Stimulated activated CD8-positive, alpha-beta memory T cell treated with anti-CD3 and anti-CD28 coated beads, Interleukin-4, amount 100 ng/mL, for 24 hours (primary cell): ENCODE measurements at places on chromosomes 5 and 9.

DNA sequence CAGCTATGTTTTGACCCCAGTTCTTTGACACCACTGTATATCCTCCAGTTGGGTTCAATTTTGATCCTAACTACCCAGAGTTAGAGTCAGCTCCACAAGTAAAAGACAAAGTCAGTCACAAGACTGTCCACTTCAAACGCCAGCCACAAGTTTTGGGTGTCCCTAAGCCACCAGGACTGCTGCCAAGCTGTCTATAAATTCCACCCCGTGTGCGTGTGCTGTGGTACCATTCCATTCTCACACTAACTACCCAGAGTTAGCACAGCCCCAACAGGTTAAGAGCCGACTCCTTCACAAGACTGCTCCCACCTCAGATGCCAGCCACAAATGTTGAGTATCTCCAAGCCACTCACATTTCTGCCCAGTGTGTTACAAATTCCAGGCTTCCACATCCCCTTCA lies 56.7 kb downstream of the APC start:
- DNase-seq, result no peak

- DNase-seq, result no peak
Measured at GRCh38 chr9:130938184-130938651, 829 bp downstream of the FIBCD1 start.

DNA sequence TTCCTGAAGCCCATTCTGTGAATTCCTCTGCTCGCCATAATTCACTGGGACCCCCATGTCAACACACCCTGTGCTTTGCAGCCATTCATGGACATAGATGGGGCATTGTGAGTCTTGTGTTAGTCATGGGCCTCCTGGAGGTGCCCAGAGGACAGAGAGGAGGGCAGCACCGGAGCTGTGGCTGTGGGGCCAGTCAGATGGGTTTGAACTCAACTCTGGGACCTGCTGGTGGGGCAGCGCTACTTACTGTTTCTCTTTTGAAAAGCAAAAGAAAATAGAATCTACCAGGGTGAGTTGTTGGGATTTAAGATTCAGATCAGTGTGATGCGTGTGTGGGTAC lies 11.3 kb upstream of the EXOC3 start:
- DNase-seq, result no peak

DNA sequence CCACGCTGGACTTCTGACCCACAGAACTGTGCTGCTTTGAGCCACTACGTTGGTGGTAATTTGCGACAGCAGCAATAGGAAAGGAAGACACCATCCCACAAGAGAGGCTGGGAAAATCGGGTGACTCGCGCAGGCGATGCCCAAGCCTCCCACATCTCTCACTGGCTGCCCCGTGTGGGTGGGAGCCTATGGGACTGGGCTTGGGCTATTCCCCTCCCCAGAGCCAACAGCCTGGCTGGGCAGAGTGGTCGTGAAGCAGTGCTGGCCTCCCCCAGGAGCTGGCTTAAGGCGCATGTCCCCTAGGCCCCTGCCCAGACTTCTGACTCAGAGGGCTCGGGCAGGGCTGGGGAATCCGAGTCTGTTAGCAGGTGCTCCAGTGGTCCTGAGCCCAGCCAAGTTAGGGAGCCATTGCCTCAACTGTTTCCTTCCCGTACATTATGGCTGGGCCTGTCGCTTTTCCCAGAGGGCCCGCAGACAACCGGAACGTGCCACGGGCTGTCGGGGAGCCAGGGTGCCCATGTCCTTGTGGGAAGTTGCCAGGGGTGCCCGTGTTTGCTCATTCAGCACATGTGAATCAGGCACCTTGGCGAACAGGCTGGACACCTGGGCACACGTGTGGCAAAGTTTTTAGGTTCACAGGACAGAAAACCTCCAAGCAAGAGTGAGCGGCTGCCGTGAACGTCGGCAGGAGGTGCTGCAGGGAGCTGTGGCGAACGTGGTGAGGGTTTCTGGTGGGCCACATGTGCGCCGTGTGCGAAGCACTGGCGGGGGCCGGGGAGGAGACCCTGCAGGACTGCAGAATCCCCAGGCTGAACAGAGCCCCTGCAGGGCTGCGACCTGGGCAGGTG lies 7.0 kb upstream of the RASGEF1C start:
- DNase-seq, result no peak

- no peak for DNase-seq
Measured at GRCh38 chr9:17894501-17895160, 315.8 kb downstream of the SH3GL2 start.

GRCh38 chr5:65073250-65073661 lies 304.5 kb downstream of the CWC27 start:
- DNase-seq, result no peak

DNA sequence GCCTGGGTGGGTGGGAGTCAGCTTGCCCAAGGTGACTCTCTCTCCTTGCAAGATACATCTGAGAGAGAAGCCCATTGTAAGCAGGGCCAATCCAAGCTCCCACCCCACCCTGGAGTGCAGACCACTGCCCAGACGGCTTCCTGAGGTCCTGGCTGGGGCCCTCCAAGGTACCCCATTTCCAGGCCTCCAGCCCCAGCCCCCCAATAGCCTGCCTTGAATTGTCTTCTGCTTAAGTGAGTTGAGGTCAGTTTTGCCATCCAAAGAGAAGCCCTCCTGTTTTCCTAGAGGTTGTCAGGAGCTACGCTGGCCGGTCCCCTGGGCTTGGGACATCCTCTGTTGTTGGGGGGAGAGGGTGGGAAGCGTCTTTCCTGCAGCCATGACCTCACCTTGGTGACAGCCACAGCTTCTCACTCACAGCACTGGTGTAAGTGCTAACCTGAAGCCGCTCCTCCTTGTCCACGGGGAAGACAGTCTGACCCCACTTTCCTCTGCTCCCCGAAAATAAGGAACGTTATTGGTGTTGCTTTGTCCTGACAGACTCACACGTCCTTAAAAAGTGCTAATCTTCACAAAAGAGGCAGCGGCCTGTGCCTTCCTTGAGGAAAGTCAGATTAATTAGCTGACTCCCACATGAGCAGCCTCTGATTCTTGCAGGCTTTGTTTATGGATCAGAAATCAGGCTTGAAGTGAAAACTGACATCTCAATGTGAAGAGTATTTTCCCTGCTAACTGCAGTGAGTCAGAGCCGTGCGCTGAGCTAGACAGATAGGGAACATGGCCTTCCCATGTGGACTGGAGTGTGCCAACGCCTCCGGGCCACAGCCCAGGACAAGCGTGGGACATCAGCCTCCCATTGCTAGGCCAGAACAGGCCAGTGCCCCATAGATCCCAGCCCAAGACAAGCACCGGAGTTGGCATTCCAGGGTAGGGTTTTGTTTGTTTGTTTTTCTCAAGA lies 52.3 kb downstream of the ADAMTS2 start:
- no peak for DNase-seq

- DNase-seq, result peak; percentile 5
Measured at GRCh38 chr9:112751056-112751795, 666 bp downstream of the SNX30 start.

DNA sequence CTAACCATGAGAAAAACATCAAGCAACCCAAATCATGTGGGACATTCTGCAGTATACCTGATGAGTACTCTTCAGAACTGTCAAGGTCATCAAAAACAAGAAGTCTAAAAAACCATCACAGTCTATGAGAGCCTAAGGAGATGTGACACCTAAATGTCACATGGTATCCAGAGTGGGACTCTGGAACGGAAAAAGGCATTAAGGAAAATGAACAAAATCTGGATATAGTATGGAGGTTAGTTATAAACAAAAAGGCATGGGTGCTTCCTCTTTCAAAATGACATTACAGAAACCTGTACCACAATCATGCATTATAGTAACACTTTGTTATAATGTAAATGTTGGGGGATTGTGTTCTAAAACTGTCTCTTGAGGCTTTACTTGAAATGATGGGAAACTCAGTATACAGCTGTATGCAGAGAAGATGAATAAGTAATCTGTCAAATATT lies 47.4 kb downstream of the PRKACG start:
- DNase-seq, result no peak

DNA sequence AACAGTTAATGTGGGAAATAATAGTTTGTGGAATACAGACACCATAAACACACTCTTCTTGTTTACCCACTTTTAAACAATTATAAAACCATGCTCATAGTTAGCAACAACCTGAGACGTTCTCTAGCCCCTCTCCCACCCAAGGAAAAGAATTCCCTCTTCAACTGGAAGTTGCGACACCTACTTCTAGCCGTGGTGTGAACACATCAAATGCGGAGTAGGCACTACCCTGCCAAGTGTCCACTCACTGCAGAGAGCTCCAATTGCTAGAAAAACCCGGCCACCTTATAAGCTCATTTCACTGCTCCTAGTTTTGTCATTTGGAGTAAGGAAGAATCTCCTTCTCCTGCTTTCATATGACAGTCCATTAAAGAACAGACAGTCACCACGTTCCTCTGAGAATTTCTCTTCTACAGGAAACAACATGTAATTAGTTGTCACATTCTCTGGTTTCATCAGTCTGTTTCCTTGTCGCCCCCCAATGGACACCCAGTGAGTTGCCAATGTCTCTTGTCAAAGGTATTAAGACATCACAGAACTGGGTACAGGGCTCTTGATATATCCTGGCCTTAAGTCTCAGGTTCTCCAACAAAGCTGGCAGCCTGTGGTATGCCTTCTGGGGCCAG lies 47.3 kb downstream of the PRLR start:
- no peak for DNase-seq

GRCh38 chr9:63859475-63860215 lies 1425.4 kb downstream of the FOXD4L5 start:
- DNase-seq, result no peak

GRCh38 chr5:126677121-126677520 lies 76.4 kb downstream of the PHAX start:
- no peak for DNase-seq

DNA sequence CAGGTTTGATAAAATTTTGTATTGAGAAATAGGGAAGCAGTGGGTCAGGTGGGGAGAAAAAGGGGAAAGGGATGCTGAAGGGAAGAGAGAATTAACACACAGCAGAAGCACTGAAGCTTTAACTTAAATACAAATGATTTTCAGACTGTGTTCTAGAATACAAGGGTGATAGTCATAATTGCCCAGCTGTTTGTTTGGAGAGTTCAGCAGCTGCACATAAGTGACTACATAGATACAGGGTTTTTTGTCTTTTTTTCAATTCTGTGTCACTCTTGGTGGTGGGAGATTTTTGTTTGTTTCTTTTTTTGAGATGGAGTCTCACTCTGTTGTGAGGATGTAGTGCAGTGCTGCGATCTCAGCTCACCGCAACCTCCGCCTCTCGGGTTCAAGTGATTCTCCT lies 590.4 kb upstream of the SEMA6A start:
- no peak for DNase-seq

DNA sequence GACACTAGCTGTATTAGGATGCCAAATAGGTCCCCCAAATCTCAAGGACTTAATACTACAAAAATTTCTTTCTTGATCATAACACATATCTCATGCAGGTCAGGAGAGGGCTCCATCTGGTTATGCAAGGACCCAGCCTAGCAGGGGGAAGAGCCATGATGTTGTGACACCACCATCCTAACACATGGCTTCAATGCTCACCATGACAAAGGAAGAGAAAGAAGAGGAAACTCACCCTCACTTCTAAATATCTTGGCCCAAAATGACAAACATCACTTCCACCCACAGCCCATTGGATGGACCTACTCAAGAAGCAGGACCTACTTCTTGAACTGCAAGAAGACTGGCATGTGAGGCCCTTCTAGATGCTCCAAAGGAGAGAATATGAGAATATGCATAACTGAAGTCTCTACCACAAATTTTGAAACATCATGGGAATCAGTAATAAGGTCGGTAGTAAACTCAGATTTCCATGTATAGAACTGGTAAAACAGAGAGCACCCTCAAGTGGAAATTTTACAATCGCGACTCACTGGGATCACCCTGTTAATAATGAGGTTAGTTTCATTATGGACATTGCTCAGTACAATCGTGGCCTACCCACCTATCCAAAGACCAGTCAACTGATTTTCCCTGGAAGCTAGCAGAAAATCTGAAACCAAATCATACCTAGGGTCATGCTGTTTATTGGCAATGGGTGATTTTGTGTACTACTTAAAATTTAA lies 308.2 kb downstream of the ACTL7B start:
- no peak for DNase-seq

GRCh38 chr5:147619281-147619878 lies 109.5 kb upstream of the DPYSL3 start:
- DNase-seq, result no peak

DNA sequence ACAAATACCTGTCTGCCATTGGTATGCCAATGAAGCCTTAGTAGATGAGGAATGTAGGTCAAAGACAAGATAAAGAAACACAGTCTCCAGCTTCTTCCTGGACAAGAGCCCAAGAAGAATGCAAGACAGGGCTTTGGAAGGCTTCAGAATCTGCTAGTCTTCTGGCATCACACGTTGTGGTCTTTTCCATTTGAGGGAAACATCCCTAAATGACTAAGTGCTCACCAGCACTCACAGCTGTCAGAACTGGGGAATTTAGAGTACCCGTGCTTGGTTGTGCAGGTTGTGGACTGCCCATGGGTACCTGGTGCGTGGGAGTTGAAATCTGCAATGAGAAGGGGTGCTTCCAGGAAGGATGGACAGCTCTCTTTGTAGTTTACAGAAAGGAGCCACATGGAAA lies 27.1 kb upstream of the NFIB start:
- DNase-seq, result no peak

GRCh38 chr5:115544043-115544435 lies 536 bp downstream of the FEM1C start:
- peak; percentile 30 for DNase-seq

DNA sequence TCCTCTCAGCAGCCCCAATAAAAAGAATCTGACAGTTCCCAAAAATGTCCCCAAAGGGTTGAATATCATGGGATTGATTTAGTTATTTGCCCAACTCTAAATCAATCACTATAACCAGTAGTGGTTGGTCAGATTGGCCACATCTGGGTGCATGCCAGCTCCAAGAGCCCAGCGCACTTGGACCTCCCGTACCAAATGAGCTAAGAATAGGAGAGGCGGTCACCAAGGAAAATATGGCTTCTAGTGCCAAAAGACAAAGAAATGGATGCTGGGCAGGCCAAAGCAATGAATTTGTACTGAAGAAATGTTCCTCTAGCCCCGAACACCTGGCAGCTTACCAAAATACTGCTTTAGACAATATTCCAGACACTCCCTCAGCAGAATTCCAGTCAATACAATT lies 80.3 kb downstream of the RCL1 start:
- DNase-seq, result no peak

GRCh38 chr5:113336975-113337374 lies 97.8 kb downstream of the TSSK1B start:
- no peak for DNase-seq
